Body of pancreas (tissue), 4 donors: ENCODE measurements at places on chromosomes 5 and 9. TPM values are rescaled to one million over a fixed set of nuclear protein-coding genes. Genes with fewer than 3 reads are reported as not detected.
A peak's percentile ranks its signal among the peaks of the same experiment; 100 is the strongest.

DNA sequence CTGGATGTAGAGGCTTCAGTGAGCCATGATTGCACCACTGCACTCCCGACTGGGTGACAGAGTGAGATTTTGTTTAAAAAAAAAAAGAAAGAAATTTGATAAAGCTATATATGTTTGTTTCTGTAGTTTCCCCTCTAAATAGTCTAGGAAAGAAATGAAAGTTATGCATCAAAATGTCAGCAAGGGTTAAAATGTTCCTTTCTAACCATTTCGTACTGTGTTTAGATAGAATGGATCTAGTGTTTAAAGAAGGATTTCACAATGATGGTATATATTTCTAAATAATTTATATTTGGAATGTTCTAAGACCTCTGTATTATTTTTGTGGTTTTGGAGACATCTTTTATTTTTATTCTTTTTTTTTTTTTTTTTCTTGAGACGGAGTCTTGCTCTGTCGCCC, 22.7 kb downstream of the TEK start:
- no peaks in the 10 kb centered on the region for H3K36me3 ChIP-seq
- DNase-seq = no peak
- H3K27ac ChIP-seq = no peak overlapping the region
- no peaks in the 10 kb centered on the region for H3K27me3 ChIP-seq
- H3K4me1 ChIP-seq = no peaks in the 10 kb centered on the region
- H3K4me3 ChIP-seq = no peak overlapping the region

DNA sequence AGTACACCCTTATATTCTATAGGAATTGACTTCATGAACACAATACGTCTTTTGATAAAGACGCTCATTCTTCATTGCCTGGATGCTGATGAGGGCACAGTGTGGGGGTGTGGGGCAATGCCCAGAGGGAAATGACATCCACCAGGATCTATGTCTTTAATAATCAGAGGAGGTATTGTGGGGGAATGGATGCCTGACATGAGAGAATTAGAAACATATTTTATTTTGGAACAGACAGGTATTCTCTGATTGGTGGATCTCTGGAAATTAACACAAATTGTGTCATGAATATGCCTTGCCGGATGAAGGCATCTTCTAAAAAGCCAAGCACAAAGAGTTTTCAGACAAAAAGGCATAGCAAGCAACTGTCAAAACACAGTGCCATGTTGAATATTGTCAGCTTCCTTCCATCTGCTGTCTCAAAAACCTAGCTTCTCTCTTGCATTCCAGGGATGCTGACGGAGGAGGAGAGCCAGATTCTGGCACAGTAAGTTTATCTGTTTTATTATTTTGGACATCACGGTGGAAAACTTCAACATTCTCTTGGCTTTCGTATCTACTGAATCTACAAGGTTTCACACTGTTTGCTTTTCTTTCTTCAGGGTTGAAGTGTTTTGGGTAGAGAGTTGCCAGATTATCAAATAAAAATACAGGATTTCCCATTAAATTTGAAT, 3.9 kb upstream of the C5orf58 start:
- H3K4me3 ChIP-seq = no peak overlapping the region
- H3K27ac ChIP-seq = no peak overlapping the region
- no peaks in the 10 kb centered on the region for H3K27me3 ChIP-seq
- no peaks in the 10 kb centered on the region for H3K36me3 ChIP-seq
- no peaks in the 10 kb centered on the region for H3K4me1 ChIP-seq

DNA sequence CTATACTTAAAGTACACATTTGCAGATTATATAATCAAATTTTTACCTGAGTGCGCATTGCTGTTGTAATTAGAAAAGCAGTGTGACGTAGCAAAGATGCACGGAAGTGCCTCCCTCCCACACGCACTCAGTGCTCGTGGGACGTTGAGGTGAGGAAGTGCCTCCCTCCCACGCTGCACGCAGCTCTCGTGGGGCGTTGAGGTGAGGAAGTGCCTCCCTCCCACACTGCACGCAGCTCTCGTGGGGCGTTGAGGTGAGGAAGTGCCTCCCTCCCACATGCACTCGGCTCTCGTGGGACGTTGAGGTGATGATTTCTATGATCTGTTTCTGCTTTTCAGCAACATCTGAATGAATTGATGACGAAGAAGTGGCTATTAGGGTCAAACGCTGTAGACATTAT, 21.0 kb downstream of the EXOC3 start:
- H3K4me1 ChIP-seq = peaks cover under 1% of the 10 kb centered on the region
- peak; percentile 2 for DNase-seq
- no peaks in the 10 kb centered on the region for H3K36me3 ChIP-seq
- H3K4me3 ChIP-seq = no peak overlapping the region
- H3K27me3 ChIP-seq = no peaks in the 10 kb centered on the region

GRCh38 chr9:121658591-121658990, 7.2 kb downstream of the DAB2IP start:
- no peaks in the 10 kb centered on the region for H3K36me3 ChIP-seq
- no peak for DNase-seq
- H3K27ac ChIP-seq = peak overlapping the region; percentile 37
- no peak overlapping the region for H3K4me3 ChIP-seq
- no peaks in the 10 kb centered on the region for H3K27me3 ChIP-seq

Gene GTF3C5
- 43.1 TPM for total RNA-seq

DNA sequence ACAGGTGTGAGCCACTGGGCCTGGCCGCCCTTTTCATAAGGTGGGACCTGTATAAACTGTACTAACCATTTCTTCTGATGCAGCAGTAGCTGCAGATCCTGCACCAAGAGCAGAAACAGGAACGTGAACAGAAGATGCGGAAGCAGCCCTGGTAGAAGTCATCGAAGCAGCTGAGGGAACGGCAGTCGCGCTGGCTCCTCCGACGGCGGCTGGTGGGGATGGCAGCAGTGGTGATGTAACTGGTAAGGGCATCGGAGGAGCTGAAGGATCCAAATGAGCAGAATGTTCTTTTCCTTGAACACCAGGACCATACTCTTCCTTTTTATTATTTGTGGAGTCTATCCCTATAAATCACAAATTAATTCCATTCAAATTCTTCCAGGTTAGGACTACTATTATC, 32.1 kb downstream of the POC5 start:
- H3K4me3 ChIP-seq = no peak overlapping the region
- DNase-seq = no peak
- H3K4me1 ChIP-seq = peaks cover 26% of the 10 kb centered on the region
- H3K27me3 ChIP-seq = no peaks in the 10 kb centered on the region
- H3K27ac ChIP-seq = no peak overlapping the region
- H3K36me3 ChIP-seq = peaks cover 1% of the 10 kb centered on the region

Gene LSM11
- total RNA-seq = 3.6 TPM

- H3K4me1 ChIP-seq = peaks cover 21% of the 10 kb centered on the region
- peak; percentile 17 for DNase-seq
- H3K36me3 ChIP-seq = no peaks in the 10 kb centered on the region
- no peak overlapping the region for H3K27ac ChIP-seq
These were observed 126.1 kb upstream of the WWC1 start for GRCh38 chr5:168165221-168165914.

GRCh38 chr9:126108240-126108639, 218.4 kb upstream of the MVB12B start:
- H3K27ac ChIP-seq = no peak overlapping the region
- no peaks in the 10 kb centered on the region for H3K27me3 ChIP-seq
- H3K4me1 ChIP-seq = no peaks in the 10 kb centered on the region
- no peak for DNase-seq
- no peak overlapping the region for H3K4me3 ChIP-seq

Gene SAPCD2
- 0.66 TPM for total RNA-seq

GRCh38 chr9:77773381-77773780, 125.3 kb upstream of the GNA14 start:
- no peak overlapping the region for H3K4me3 ChIP-seq
- H3K36me3 ChIP-seq = no peaks in the 10 kb centered on the region
- H3K4me1 ChIP-seq = no peaks in the 10 kb centered on the region
- H3K27ac ChIP-seq = no peak overlapping the region
- H3K27me3 ChIP-seq = no peaks in the 10 kb centered on the region

- no peak overlapping the region for H3K27ac ChIP-seq
- peak; percentile 31 for DNase-seq
- H3K4me1 ChIP-seq = peaks cover 8% of the 10 kb centered on the region
- H3K4me3 ChIP-seq = no peak overlapping the region
- no peaks in the 10 kb centered on the region for H3K27me3 ChIP-seq
These were observed 26.7 kb downstream of the BDP1 start for GRCh38 chr5:71482132-71482531.

- H3K4me1 ChIP-seq = no peaks in the 10 kb centered on the region
- no peak for DNase-seq
- H3K36me3 ChIP-seq = no peaks in the 10 kb centered on the region
- no peak overlapping the region for H3K27ac ChIP-seq
These were observed 154.2 kb upstream of the ZNF366 start for GRCh38 chr5:72661405-72661804.

Gene QRFP
- not detected for total RNA-seq

GRCh38 chr9:130327781-130328348, 62.3 kb downstream of the HMCN2 start:
- no peaks in the 10 kb centered on the region for H3K36me3 ChIP-seq
- DNase-seq = no peak
- H3K4me1 ChIP-seq = no peaks in the 10 kb centered on the region
- H3K27ac ChIP-seq = no peak overlapping the region
- H3K4me3 ChIP-seq = no peak overlapping the region
- no peaks in the 10 kb centered on the region for H3K27me3 ChIP-seq

DNA sequence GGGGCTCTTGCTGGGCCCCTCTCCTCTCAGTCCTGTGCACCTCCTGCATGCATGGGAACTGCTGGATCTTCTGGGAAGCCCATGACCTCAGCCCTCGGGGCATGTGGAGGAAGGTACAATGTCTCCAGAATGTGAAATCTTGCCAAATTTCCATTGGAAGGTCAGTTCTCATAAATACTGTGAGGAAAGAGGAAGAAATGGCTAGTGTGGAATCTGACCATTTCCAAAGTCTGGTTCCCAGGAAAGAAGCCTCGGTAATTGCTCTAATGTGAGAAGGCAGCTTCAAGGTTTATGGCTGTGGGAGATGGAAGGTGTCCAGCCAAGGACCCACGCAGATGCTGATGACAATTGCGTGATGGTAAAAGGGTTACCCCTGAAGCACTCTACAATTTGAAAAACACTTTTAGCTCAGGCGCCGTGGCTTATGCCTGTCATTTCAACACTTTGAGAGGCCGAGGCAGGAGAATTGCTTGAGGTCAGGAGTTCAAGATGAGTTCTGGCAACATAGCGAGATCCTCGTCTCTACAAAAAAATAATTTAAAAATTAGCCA, 8.1 kb upstream of the IL17B start:
- no peaks in the 10 kb centered on the region for H3K4me1 ChIP-seq
- no peak for DNase-seq
- no peak overlapping the region for H3K4me3 ChIP-seq
- H3K27ac ChIP-seq = no peak overlapping the region
- no peaks in the 10 kb centered on the region for H3K36me3 ChIP-seq
- H3K27me3 ChIP-seq = no peaks in the 10 kb centered on the region

DNA sequence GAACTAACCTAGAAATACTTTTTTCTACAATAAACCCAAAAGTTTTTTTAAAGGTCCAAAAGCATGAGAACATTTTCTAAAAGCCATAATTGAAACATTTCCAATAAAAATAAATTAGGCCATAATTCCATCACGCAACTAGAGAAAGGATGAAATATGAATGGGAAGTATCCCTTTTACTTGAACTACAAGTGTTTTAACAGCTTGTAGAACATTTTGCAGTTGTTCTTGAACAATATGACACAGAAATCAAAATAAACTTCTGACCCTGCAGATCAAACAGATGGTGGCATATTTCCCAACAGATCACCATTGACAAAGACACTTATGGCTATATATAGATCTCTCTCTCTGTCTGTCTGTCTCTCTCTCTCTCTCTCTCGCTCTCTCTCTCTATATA, 624.4 kb downstream of the PSAT1 start:
- no peaks in the 10 kb centered on the region for H3K27me3 ChIP-seq
- no peak for DNase-seq
- no peak overlapping the region for H3K27ac ChIP-seq
- H3K36me3 ChIP-seq = no peaks in the 10 kb centered on the region

DNA sequence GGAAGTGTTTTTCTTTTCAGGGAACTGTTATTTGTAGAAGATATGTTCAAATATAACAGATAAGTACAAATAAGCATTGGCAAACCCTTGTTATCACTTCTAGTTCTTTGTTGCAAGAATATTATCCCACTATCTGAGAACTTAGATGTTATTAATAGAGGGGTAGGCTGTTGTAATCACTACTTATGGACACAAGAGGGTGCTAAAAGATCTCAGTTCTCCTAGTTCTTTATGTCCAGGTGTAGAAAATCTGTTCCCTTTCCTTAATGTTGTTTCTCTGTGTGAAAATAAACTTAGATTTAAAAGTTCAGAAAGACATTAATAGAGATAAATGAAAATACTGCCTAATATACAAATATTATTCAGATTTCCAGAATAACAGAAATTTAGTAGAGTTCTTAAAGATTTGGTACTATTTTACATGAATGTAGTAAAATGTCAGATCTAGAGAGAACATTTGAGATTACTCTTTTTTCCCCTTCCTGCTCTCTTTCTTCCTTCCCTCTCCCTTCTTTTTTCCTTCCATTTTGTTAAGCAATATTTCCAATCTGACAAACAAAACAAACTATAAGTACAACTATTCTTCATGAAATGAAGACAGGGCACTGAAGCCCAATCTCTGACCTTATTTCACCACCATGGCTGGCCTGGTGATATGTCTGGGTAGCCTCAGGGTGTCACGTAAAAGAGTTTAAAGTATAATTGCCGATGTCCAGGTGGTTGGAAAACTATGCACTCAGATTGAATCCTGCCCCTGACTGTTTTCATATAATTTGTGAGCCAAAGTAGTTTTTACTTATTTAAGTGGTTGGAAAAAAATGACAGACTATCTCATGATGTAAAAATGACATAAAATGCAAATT, 43.6 kb upstream of the C5orf46 start:
- H3K36me3 ChIP-seq = no peaks in the 10 kb centered on the region
- no peak overlapping the region for H3K4me3 ChIP-seq

GRCh38 chr5:73268826-73269225, 95.8 kb downstream of the TMEM174 start:
- no peak overlapping the region for H3K4me3 ChIP-seq
- H3K36me3 ChIP-seq = no peaks in the 10 kb centered on the region
- DNase-seq = no peak
- H3K27me3 ChIP-seq = no peaks in the 10 kb centered on the region

DNA sequence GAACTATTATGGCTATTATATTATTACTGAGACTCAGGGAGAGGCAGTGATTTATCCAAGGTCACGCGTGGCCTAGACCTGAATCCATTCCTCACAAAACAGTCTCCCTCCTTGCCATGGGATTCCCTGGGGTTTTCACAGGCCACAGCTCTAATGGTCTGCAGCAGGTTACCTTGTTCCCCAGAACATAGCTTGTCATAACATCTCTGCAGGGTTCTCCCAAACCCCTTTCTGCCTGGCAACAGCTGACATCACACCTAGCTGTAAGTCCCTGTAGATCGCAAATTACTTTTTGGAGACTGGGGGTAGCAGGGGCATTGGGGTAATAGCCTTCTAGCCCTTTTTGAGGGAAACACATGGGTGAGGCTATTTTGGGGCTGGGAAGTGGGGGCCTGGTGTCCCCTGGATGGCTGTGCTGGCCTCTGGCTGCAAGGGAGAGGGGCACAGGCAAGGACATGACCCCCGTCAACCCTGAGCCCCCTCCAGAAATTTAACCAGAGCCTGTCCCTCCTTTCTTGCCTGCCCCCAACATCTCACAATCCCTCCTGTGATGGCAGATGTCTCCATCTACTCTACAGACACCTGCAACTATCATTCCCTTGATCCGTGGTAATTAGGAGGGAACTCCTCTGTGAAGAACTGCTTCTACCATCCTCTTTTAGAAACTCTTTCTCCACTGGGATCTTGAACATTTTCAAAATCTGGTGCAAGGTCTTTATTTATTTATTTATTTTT, 1.3 kb downstream of the CD74 start:
- no peaks in the 10 kb centered on the region for H3K27me3 ChIP-seq
- no peaks in the 10 kb centered on the region for H3K36me3 ChIP-seq
- peaks cover 18% of the 10 kb centered on the region for H3K4me1 ChIP-seq
- H3K4me3 ChIP-seq = no peak overlapping the region
- DNase-seq = no peak
- H3K27ac ChIP-seq = peak overlapping the region; percentile 53

Gene WWC1
- 40.0 TPM for total RNA-seq

Gene CDX1
- not detected for total RNA-seq
